ENCODE measurements at places on chromosomes 5 and 9. TPM values are rescaled to one million over a fixed set of nuclear protein-coding genes. Genes with fewer than 3 reads are reported as not detected.

GRCh38 chr9:12884736-12885395, 110.0 kb downstream of the LURAP1L start:
- no peak for DNase-seq

GRCh38 chr5:74949976-74950375, 83.8 kb upstream of the FAM169A start:
- no peak for DNase-seq

- DNase-seq, result no peak
Measured at GRCh38 chr5:39256477-39257235, 37.3 kb upstream of the FYB1 start.

- DNase-seq, result no peak
Measured at GRCh38 chr5:116557669-116558271, 16.9 kb downstream of the SEMA6A start.

MYOZ3 gene
- total RNA-seq, result 3.2 TPM

EGR1 gene
- total RNA-seq, result 2.6 TPM

SPINK6 gene
- not detected for total RNA-seq

Data from uterus (tissue), 4 donors.